OCI-M1 (cell line): ENCODE measurements at places on chromosomes 7 and 10.

GRCh38 chr7:142770661-142771352 lies at the start of gene PRSS2:
TSS of gene PRSS2 (plus strand) at chr7:142770970. CDS start at chr7:142770983, 13 bp downstream.
- DNase-seq = no peak

- no peak for DNase-seq
Observed at GRCh38 chr7:48420206-48420605, 248.9 kb downstream of the ABCA13 start.

DNA sequence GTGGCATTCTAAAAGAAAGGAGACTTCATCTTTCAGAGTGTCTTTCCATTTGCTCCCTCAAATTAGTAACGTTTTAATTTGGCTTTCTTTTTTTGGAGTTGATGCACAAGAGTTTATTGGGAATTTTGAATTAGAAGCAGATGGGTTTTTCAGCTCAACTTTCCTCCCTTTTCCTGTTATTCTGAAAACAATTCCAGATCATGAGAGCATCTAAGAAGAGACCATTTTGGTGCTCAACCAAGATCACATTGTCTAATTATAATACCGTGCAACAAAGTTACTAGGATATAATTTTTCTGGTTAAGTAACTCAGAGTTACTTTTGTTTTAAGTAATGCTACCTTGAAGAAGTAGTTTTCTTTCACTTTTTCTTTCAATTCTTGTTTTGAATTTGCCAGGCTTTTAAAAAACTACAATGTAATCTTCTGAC lies 396.6 kb upstream of the KLF6 start:
- no peak for DNase-seq

GRCh38 chr7:80665526-80665925 lies 27.1 kb downstream of the CD36 start:
- no peak for DNase-seq

- no peak for DNase-seq
Observed at GRCh38 chr10:51377932-51378599, 303.8 kb downstream of the PRKG1 start.

- peak; percentile 86 for DNase-seq
Observed at GRCh38 chr10:97333351-97333600, 1.3 kb downstream of the FRAT2 start.

GRCh38 chr7:577741-578370 lies 58.2 kb upstream of the PDGFA start:
- no peak for DNase-seq

DNA sequence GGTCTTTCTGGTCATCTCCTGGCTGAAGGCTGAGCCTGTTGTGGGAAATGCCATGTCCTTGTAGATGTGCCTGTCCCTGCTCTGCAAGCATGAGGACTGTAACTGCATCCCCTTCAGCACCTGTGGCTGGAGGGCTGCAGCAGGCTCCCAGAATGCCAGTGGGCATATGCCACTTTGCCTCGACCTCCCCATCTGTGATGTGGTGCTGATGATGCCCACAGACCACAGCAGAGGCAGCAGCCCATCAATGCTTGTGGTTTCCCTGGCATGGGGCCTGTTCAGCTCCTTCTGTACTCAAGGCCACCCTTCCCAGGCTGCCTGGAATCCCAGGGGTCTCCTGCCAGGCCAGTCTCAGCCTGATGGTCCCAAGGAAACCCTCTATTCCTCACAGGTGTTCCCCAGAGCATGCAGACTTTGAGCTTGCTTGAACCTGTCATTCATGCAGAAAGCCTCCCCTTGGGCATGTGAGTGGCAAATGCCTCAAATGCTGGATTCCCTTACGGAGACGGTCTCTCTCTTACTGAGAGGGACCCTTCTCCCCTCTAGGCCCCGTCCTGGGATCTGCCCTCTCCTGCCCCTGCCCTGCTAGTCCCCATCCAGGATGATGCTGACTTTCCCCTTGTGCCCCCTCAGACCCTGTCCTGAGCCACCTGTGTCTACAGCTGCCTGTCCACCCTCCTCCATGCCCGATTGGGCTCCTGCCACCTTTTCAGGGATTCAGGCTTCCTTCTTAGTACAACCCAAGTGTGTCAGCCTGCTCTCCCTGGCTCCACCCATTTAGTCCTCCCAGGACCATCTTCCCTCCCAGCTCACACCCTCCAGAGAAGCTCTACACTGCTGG lies 50.9 kb upstream of the ANTXRL start:
- DNase-seq = no peak

DNA sequence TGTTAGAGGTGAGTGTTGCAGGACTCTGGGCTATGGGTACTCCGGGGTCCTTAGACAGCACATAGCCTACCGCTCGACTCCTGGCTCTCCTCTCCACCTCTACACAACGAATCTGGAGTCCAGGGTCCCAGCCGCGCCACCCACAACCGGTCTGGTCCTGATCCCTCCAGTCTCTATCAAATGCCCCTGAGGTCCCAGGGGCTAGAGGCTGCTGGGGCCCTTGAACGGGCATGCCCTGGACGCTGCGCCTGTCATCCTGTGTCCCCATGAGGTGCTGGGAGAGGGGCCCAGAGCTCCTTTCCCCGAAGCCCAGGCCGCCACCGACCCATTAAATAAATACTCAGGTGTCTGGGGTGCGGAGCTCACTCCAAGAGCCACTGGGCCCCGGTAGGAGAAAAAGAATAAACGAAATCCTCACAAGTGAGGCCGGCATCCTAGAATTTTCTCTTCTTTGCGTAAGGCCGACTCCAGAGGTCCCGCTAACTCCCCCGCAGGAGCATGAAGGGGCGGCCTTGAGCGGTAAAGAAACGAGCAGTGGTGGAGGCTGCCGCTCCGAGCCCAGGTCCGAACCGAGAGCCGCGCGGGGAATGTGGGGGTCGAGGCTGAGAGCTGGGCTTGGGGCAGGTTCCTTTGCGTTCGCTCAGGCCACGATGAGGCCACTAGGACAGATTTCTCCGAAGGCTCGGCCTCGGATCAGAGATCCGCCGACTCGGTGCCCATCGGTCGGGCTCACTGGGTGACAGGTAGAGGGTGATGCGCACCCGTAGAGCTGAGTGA lies 166.7 kb downstream of the NRF1 start:
- no peak for DNase-seq

GRCh38 chr10:57628592-57629284 lies 639.0 kb downstream of the IPMK start:
- no peak for DNase-seq

- no peak for DNase-seq
Observed at GRCh38 chr10:25797888-25798429, 136.1 kb upstream of the MYO3A start.

- no peak for DNase-seq
Observed at GRCh38 chr10:91545384-91545783, 87.5 kb downstream of the PPP1R3C start.

DNA sequence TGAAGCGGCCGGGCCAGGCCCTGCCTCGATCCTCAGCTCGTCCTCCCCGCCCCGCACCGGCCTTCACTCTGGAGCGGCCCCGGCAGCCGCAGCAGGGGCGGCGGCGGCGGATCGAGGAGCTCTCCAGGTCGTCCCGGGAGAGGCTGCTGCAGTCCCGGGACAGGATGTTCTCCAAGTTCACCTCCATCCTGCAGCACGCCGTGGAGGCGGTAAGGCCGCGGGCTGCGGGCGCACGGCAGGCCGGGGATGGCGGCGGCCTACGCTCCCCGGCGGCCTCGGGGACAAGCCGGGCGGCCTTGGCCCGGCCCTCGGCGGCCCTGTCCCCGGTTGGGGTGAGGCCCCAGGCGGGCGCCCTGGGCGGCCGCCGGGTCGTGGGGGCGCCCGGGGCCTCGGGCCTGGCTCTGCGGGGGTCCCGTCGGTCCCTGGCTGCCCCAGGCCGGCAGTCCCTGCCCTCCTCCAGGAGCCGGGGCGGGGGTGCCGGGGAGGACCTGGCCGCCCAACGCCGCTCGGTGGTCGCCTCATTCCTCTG lies 399 bp downstream of the FHIP2A start:
- peak; percentile 71 for DNase-seq

GRCh38 chr7:44103923-44104859 lies at the start of gene AEBP1:
TSS of gene AEBP1 (plus strand) at chr7:44104345. CDS start at chr7:44104666, 321 bp downstream.
- peak; percentile 7 for DNase-seq

DNA sequence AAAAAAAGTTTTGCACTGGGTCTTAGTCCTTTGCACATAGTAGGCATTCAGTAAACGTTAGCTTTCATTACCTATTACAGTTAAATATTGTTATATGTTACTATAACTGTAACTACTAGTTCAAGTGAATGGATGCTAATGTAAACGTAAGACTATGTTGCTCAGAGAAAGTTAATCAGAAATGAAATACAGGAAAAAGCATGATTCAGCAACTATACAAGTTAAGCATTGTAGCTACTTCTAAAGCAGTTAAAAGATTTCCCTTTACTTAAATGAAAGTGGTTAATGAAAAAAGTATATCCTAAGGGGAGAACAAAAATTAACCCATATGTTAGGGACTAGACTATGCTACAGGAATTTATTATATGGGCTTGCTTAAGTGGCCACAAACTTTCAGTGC lies 121.2 kb downstream of the SKAP2 start:
- no peak for DNase-seq

DNA sequence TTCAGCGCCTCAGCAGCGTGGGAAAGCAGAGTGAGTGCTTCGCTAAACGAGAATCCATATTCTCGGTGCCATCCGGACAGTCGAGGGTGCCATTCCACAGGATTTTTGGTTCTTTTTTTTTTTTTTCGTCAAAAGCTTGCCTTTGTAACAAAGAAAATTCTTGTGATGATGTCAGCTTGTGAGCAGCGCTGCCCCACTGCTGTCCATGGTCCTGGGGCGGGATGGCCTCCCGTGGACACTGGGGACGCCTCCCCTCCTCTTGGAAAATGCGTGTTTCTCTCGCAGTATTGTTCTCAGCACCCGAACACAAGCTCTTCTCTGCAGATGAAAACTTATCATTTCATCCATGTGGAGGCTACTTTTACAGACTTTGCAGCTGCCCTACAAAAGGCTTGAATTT lies 477.4 kb downstream of the TCERG1L start:
- no peak for DNase-seq

DNA sequence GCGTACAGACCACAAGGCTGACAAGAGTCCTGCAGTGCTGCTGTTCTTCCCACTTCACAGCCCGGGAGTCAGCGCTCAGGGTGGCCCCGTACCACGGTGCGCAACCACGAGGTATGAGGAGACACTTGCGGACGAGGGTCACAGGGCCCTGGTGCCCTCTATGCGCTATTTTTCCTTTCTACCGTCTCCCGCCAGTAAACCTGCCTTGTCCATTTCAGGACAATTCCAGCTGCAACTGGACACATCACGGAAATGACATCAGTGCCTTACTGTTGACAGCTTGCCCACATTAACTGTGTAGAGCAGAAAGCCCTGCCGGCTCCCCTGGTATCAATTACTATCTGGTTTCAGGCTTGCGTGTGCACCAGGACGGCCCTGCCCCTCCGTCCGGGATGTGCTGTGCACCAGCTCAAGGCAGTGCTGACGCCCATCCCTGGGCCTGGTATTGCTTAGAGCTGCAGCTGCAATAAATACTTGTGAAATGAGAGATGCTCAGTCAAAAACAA lies 65.1 kb downstream of the ZRANB1 start:
- DNase-seq = no peak

- no peak for DNase-seq
Observed at GRCh38 chr10:46306516-46307184, 19.9 kb downstream of the ANTXRL start.

- DNase-seq = no peak
Observed at GRCh38 chr7:158820656-158821055, 8.7 kb downstream of the ESYT2 start.

- no peak for DNase-seq
Observed at GRCh38 chr10:4609251-4609650, 216.8 kb upstream of the AKR1E2 start.

- DNase-seq = peak; percentile 37
Observed at GRCh38 chr10:22308390-22308789, 7.8 kb upstream of the COMMD3 start.

GRCh38 chr7:100680576-100681271 lies 7.2 kb downstream of the GNB2 start:
- peak; percentile 49 for DNase-seq

DNA sequence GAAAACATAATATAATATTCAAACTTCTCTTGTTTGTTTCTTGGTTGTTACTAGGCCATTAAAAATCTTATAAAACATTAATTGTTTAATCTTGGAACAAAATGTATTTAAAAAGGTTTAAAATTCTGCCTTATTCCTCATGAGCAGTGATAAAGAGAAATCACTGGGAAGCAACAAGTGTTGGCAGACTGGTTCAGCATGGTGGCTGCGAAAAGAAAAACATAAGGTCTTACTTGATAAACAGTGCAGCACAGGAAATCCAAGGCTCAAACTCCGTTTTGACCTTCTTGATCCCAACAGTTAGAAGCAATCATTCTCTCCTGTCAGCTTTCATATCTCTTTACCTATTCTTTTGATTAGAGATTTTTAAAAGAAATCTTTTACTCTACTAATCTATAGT lies 530.8 kb downstream of the CNTNAP2 start:
- DNase-seq = peak; percentile 22

GRCh38 chr7:14305233-14305866 lies 315.9 kb upstream of the ETV1 start:
- DNase-seq = no peak

- no peak for DNase-seq
Observed at GRCh38 chr7:85686401-85687181, 499.7 kb upstream of the SEMA3D start.

- no peak for DNase-seq
Observed at GRCh38 chr7:124655990-124656389, 109.6 kb downstream of the GPR37 start.

GRCh38 chr10:103054621-103055020 lies 136.5 kb downstream of the CNNM2 start:
- DNase-seq = no peak

DNA sequence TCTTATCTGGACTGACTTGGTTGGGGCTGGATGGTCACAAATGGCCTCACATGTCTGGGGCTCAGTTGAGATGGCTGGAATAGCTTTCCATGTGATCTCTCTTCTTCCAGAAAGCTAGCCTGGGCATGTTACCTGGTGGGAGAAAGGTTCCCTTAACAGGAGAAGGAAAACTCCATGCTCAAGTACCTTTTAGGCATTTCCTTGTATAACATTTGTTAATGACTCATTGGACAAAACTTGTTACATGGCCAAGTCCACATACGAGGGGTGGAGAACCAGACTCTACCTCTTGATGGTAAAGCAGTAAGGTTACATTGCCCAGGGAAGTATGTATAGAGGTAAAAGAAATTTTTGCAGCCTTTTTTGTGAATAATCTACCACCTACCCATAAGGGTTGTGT lies 826.4 kb downstream of the LRMDA start:
- no peak for DNase-seq

- DNase-seq = no peak
Observed at GRCh38 chr7:64515781-64516180, 47.1 kb downstream of the ZNF680 start.

DNA sequence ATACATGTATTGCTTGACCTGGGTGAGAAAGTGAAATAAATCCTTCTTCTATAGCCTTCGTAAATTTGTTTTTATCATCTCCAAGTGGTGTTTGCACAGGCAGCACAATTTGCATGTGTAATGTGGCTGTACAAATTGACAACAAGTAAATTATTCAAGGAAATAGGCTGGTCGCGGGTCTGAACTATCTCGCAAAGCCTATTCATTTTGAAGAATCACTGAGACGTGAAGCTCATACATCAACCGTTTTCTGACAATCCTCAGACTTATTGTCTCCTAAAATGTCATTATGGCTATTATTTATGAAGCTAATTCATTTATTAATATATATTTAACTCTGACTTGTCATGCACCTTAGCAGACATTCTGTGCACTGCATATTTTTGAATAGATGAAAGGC lies 16.2 kb upstream of the FAM204A start:
- DNase-seq = no peak
